Neural progenitor cell (in vitro differentiated cells): ENCODE measurements at places on chromosomes 3 and 15. TPM values are rescaled to one million over a fixed set of nuclear protein-coding genes. Genes with fewer than 3 reads are reported as not detected.
A peak's percentile ranks its signal among the peaks of the same experiment; 100 is the strongest.

DNA sequence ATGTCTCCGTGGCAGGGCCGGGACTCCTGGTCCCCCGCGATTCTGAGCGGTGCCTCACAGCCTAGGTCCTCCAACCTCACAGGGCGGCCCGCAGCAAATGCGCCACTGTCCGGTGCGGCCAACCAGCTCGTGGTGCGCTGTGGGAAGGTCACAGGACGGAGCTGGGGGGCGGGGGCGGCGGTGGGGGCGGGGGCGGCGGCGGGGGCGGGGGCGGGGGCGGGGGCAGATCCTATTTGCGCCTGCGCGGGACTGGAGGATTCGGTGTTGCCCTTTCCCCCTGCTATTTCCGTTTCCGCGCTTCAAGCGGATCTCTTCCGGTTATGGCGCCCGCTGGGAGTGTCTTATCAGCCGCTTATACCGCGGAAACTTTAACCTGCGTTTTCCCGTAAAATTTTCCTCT is 106.7 kb upstream of the SNRPN start:
- DNase-seq: peak; percentile 75

- DNase-seq: no peak
Measured at GRCh38 chr3:156211583-156211982, 91.2 kb downstream of the KCNAB1 start.

The GATA2 gene
- 0.09 TPM in 1 of 2 replicates, not detected in the other for total RNA-seq

DNA sequence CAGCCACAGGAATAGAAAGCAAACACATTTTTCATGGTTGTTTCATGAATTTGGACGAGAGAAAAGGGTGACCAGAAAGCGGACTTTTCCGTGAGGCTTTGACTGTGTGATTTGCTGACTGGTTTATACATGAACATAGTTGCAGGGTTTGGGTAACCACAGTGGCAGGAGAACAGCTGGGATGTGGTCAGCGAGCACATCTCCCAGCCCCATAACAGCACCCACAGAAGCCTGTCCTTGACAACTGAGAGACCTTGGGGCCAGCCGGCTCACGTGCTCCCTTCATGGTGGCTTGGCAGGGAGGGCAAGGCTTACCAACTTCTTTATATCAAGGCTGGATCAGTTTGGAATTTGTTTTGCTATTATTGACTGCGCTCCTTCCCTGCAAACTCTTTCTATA is 13.2 kb upstream of the RGMA start:
- no peak for DNase-seq

The CRYGS gene
- 1.1 and 1.4 TPM in 2 replicates for total RNA-seq
